ENCODE measurements at places on chromosomes 6 and 20.

- no peak overlapping the region for H3K27ac ChIP-seq
- no peaks in the 10 kb centered on the region for H3K27me3 ChIP-seq
- peak; percentile 8 for DNase-seq
- no peak overlapping the region for H3K4me3 ChIP-seq
- no peaks in the 10 kb centered on the region for H3K4me1 ChIP-seq
- no peaks in the 10 kb centered on the region for H3K36me3 ChIP-seq
Observed at GRCh38 chr6:83615025-83615999, 93.6 kb downstream of the SNAP91 start.

DNA sequence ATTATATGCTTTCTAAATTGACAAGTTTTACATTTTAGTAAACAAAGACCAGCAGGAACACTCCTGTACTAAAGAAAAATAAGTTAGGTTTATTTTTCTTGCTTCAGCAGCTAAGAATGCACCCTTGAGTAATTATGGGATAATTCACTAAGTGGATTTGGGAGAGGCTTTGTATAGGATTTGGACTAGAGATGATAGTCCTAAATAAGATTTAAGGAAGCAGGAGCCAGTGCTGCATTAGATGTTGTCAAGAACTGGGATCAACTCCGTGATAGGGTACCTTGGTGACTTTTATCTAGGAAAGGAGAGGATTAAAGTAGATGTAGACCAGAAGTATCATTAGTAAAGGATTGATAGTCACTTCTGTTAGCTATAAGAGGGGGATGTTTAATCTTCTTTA lies 4.1 kb upstream of the C6orf141 start:
- no peak for DNase-seq
- H3K36me3 ChIP-seq = no peaks in the 10 kb centered on the region
- H3K4me3 ChIP-seq = no peak overlapping the region
- no peak overlapping the region for H3K27ac ChIP-seq
- H3K27me3 ChIP-seq = peaks cover 5% of the 10 kb centered on the region

DNA sequence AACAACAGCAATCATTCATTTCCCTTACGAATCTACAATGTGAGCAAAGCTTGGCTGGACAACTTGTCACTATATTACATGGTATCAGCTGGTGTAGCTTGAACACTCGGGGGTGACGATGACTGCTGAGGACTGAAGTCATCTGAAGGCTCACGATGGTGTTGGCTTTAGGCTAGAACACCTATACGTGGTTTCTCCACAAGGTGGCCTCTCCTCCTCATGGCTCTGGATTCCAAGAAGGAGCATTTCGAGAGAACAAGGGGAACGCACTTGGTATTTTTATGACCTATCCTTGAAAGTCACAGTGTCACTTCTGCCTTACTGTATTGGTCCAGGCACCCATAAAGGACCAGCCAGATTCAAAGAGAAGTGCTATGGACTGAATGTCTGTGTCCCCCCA lies 37.5 kb upstream of the ADGRF1 start:
- H3K4me1 ChIP-seq = peaks cover 6% of the 10 kb centered on the region
- H3K27ac ChIP-seq = no peak overlapping the region
- no peak for DNase-seq
- no peaks in the 10 kb centered on the region for H3K36me3 ChIP-seq
- no peak overlapping the region for H3K4me3 ChIP-seq

DNA sequence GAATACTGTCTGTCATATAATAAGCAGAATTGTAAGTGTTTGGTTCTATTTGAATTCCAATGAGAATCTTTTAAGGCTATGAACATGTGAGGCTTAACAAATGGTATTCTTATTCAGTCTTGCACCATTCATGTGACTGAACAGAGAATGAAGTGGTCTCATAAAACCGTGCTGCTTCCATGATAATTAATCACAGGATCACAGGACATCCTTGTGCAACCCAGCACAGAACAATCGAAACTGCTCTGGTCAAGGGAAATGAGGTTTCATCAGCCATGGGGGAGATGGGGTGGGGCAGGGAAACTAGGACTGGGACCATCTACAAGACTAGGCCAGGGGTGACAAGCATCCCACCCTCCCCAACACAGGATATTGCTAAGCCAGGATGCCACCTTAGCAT lies 6.0 kb downstream of the PPIL6 start:
- H3K4me1 ChIP-seq = peaks cover 2% of the 10 kb centered on the region
- H3K27me3 ChIP-seq = peaks cover 2% of the 10 kb centered on the region
- no peaks in the 10 kb centered on the region for H3K36me3 ChIP-seq
- H3K4me3 ChIP-seq = no peak overlapping the region
- DNase-seq = no peak
